Activated CD4-positive, alpha-beta T cell treated with anti-CD3 and anti-CD28 coated beads, Interleukin-2, amount 50 U/mL, for 1 hour (primary cell): ENCODE measurements at places on chromosomes 1 and 21.

DNA sequence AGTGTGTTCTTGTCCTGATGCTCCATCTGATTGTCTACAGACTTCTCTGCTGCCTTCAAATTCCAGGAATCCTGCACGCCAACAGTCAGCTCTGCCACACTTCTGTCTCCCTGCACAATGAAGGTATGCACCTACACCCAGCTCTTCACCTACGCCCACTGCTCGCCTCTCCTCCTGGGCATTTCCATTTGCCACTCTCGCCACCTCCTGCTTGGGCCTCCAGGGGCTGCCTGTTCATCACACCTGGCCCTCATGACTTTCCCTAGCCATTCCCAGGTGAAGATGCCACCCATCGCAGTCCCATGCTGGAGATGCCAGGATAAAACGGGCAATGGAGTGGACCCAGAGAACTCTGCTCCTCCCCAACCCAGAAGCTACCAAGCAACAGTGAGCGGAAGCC lies 96.5 kb upstream of the ATP1A1 start:
- no peak for DNase-seq

GRCh38 chr1:28132171-28133167 lies 44.0 kb downstream of the PTAFR start:
- no peak for DNase-seq

DNA sequence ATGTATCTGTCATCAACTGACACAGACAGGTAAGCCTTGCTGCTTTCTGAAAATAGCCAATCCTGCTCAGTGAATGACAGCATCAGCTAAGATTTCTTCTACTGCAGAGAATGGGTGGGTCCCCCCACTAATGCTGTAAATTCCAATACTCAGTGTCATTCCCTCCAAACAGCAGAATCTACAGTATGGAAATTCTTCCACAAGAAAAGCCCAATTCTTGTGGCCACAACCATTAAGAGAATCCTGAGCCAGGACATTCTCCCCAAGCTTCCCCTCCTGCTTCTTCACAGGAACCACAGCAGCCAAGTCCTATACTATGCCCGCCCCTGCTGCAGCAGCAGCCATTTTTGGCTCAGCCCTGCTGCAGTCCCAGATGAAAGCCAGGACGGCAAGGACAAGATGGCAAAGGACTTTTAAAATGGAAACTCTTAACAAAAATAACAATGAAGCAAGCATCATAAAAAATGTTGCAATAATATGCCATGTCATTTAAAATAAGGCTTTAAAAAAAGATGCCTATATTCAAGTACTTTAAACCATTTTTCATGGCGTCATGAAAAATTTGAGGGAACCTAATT lies 26.8 kb downstream of the EIF4G3 start:
- DNase-seq = no peak

DNA sequence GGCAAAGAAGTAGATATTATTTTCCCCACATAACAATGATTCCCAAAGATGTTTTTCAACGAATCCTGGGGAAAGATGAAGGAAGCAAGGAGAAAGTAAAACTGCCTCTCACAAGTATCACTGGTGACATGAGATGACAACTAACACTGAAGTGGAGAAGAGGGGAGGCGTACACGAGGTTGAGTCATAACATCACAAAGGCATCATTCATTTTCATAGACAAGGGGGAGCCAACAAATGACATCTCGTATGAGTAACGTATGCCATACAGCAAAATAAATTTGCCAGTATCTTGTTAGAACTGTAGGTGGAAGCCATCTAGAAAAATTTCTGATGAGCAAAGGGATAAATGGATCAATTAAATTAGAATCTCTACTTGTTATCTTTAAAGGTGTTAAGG lies 56.6 kb downstream of the ATP1B1 start:
- DNase-seq = no peak

GRCh38 chr1:151565502-151566189 lies 25.5 kb downstream of the TUFT1 start:
- DNase-seq = no peak

- DNase-seq = no peak
These were observed 106.4 kb downstream of the IFI44 start for GRCh38 chr1:78755986-78756385.

GRCh38 chr1:40224040-40224439 lies 23.7 kb upstream of the TMCO2 start:
- DNase-seq = no peak

DNA sequence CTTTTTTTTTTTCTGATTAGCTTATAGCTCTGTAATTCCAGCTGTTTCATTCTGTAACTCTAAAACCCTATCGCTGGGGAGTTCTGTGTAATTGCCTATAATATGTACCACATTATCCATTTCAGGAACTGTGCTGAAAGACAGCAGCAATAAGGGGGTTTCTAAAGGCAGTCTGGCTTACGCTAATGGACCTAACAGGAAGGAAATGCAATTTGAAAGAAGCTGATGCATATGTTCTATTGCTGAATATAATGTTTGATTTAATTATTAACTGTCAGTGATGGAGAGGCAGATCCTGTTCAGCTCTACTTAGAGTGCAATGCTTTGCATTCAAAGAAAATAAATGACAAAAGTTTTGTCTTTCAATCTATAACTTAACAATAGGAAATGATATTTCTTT lies 209.4 kb upstream of the SNX7 start:
- no peak for DNase-seq

- no peak for DNase-seq
These were observed 163.4 kb upstream of the SGIP1 start for GRCh38 chr1:66370462-66370971.

- DNase-seq = no peak
These were observed 57.8 kb downstream of the SERINC2 start for GRCh38 chr1:31470794-31471315.

DNA sequence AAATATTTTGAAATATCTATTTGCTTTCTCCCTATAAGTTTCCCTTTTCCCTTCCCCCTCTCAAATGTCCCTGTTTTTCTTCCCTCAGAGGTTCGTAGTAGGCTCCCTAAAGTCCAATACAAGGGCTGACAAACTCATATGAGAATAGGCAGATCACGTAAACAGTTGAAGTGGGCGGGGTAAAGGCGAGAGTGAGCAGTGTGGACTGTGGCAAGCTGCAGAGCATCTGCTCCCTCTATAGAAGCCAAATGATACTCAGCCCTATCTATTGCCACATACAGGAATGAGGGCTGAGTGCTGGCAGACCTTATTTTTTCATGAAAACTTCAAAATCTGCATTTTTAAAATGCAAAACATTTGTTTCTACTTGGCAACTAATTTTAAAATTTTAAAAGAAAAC lies 26.3 kb downstream of the PRDX6 start:
- DNase-seq = no peak

GRCh38 chr21:35547946-35548774 lies 499.1 kb upstream of the RUNX1 start:
- no peak for DNase-seq

DNA sequence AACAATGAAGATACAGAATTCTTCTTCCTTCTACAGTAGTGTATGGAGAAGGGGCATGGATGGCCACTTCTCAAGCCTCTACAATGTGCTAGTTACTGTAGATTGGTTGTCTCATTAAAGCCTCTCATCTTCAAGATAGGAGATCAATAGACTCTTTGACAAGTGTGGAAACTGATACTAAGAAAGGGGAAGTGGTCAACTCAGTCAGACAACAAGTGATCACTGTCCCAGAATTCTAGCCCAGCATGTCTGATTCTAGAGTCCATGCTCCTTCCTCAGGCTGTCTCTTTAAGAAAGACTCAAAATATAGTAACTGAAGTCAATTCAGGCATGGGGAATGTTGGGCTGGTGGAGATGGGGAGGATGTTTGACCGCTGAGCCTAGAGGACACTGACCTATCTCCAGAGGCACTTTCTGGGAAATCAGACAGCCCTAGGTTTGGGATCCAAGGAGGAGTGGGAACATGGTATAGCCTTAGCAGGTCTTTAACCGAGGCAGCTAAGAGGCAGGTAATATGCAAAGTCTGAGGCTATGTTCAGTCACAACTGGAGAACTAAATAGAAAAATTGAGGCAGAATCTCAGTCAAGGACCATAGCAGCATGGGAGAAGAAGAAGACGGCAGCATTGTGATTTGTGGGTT lies 39.3 kb upstream of the EYA3 start:
- DNase-seq = no peak

GRCh38 chr21:39099859-39100258 lies 83.4 kb downstream of the PSMG1 start:
- no peak for DNase-seq

DNA sequence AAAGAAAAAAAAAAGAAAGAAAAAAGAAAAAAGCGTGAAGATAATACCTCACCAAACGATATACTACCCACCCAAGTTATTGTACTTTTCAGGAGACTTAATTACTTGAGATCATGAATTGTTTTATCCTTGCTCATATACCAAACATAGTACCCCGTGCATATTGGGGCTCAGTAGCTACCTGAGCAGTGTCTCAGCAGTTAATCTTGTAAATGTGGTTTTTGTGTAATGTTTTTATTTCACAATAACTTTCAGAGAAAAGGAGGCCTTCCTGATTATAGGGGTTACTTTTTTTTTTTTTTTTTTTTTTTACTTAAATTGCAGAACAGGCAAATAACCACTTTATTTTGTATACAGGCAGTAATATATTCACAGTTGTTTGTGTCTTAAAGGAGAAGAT lies 80.3 kb downstream of the OSBPL9 start:
- no peak for DNase-seq

DNA sequence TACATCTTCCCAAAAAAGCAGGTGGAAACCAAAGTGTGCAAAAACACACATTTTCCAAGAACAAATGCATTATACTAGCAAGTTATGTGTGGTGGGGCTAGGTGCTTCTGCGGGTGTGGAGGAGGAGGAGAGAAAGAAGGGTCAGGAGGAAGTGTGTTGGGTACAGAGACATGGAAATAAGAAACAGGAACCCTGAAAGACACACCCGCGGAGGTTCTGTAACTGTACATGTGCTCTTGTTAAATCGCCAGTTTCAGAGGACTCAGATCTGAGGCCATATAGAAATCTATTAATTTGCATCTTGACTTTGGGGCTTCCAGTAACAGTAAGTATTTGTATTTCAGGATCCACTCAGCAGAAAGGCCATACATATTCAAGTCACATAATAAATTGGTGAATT lies 30.9 kb downstream of the ERG start:
- no peak for DNase-seq

- no peak for DNase-seq
These were observed 35.9 kb downstream of the ACTL8 start for GRCh38 chr1:17791055-17791390.

- DNase-seq = no peak
These were observed 12.1 kb downstream of the ARHGEF16 start for GRCh38 chr1:3466366-3467075.

- peak; percentile 48 for DNase-seq
These were observed 3.9 kb upstream of the NUAK2 start for GRCh38 chr1:205325334-205325884.

GRCh38 chr1:178660461-178660860 lies 64.6 kb upstream of the RALGPS2 start:
- DNase-seq = no peak

DNA sequence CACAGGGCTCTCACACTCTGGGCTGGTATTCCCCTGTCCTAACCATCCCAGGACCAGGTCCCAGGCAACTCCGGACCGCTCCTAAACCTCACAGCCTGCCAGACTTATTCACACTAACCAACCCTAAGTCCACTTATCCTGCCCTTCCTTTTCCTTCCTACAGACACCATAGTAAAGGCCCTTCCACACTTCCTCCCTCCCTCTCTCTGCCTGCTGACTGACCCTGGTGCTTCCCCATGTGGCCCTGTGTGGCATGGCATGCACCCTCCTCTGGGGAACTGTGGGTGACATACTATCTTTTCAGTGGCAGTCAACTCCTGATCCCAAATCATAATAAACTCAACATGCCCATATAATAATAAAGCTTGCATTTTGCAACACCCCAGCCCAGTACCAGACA lies 155.1 kb upstream of the DNAH14 start:
- no peak for DNase-seq

DNA sequence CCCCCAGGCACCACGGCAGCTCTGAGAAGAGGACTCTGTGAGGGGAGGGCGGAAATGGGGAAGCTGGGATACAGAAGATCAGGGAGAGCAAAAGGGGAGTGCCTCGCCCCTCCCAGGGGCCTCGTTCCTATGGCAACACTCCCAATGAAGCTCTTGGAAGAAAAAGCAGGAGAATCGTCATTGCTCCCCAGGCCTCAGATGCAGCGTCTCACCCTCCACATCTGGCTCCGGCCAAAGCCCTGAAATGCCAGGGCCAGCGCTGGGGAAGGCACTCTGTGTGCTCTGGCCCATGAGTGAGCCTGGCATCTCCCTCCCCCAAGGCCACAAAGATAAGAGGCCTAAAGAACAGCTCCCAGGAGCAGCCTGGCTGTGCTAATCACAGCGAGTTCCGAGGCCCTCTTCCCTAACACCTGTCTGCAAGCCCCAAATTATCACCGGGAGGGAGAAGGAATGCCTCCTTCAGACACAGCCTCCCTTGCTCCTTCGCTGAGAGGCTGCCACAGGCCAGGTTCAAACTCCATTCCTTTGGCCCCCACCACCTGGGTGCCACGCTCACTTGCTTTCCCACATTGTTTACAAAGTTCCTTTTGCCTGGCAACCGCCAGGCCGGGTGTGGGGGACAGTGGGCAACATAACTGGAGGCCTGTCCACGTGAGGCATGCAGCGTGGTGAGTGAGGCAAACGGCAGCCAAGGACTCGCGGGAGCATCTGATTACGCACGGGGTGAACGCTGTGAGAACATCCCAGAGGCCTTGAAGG lies 27.8 kb downstream of the ECE1 start:
- no peak for DNase-seq
